ENCODE measurements at places on chromosomes 3 and 15.

DNA sequence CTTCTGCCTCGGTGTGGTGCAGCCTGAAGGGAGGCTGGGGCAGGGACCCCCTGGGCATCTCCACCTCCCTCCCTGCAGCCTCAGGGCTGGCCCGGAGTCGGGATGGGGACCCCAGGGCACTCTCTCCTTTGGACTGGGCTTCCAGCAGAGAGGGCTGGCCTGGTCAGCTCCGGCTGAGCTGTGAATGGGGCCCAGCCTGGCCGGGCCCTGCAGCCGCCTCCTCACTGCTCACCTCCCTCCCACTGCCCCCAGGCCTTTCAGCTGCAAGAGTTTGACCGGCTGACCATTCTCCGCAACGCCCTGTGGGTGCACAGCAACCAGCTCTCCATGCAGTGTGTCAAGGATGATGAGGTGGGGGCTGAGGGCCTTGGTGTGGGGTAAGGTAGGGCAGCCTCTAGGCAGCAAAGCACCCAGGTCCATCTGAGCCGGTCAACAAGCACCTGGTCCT is 36.0 kb downstream of the PSTPIP1 start:
- no peak for DNase-seq

DNA sequence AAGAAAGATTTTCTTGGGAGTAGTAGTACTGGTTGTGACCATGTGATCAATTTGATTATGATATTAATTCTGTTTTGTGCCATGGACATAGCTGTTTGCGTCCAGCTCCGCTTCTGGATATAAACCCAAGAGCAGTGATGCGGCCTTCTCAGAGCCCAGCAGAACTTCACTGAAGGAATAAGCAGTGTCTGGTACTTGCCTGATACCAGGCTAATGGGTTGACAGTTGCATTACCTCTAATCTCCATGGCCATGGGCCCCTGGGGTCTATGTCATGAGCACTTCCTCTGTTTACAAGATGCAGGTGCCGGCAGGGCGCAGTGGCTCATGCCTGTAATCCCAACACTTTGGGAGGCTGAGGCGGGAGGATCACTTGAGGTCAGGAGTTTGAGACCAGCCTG is 36.3 kb upstream of the RAB6B start:
- DNase-seq: no peak

DNA sequence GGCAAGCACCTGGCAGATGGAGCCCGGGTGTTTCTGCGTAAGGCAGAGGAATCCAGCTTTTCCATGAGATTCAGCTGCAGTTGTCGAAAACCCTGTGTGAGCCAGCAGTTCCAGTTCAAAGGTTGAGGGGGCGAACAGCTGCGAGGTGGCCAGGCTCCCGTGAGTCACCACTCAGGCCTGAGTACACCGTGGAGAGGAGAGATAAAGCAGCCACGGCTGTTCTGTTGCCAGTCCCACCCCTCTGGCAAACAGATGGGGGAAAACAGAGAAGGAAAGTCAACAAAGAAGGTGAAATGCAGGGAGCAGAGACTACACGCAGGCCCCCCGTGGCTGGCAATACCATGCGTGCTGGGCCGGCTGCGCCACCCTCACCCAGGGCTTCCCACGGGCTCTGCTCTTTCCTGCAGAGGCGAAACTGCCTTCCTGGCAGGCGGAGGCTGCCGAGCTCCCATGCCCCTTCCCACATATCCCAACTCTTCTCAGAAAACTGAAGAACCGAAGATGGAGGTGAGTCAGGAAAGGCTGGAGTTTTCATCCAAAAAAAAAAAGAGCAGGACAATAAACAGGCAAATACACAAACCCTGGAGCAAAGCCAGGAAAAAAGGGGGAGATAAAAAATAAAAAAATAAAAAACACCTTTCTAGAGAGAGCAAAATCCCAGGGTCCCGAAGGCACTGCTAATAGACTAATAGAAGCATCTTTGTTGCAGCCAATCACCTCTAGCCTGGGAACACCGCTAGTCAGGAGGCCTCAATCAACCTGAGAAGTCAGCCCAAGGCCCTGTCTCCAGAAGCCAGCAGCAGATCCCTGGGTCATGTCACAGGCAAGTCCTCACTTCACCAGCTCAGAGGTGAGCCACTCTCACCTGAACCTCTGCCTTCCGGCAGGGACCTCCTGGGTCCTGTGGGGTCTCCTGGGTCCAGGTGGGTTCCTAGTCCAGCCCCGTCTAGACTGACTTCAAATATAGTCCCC is 37.7 kb downstream of the FAM174B start:
- no peak for DNase-seq

- no peak for DNase-seq
Observed at GRCh38 chr3:153970741-153971347, 150.3 kb upstream of the ARHGEF26 start.

DNA sequence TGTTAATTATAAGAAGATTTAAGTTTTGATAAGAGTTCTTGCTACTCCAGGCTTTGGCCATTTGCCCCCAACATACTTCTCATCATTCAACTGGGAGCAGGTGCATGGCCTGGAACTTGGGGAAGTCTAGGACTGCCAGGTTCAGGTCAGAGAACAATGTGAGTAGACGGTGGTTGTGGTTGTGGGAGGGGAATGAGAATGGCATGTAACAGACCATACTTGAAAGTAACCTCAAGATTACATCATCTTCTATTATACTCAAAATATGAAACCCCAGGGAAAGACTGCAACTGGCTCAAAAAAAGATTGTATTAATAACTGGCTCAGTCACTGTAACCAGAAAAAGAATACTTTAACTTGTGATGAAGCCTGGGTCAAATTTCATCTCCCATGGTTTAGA is 364.9 kb upstream of the DPPA4 start:
- DNase-seq: no peak

DNA sequence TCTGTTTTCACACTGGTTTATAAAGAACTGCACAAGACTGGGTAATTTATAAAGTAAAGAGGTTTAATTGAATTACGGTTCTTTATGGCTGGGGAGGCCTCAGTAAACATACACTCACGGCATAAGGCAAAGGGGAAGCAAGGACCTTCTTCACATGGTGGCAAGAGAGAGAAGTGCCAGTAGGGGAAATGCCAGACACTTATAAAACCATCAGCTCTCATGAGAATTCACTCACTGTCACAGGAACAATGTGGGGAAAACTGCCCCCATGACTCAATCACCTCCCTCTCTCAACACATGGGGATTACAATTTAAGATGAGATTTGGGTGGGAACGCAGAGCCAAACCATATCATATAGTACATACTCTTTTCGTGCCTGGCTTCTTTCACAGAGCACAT is 42.4 kb downstream of the MAP2K1 start:
- no peak for DNase-seq

GRCh38 chr3:15633159-15633558 is 31.6 kb downstream of the BTD start:
- no peak for DNase-seq

DNA sequence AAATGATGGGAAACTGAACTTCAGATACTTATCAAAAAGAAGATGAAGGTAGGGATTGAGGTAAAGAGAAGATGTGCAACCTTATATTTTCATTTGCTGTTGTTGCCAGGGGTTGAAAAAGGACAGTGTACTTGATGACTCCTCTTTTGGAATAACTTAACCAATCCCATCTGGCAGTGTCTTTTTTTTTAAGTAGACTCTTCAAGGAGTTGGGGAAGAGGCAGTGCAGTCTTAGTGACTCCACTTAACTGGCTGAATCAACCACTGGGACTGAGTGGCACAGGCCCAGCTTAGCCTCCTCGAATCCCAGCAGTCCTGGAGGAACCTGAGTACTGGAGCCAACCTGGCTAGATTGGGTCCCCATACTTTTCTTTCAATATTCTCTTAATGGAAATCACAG is 27.3 kb upstream of the FILIP1L start:
- DNase-seq: no peak

DNA sequence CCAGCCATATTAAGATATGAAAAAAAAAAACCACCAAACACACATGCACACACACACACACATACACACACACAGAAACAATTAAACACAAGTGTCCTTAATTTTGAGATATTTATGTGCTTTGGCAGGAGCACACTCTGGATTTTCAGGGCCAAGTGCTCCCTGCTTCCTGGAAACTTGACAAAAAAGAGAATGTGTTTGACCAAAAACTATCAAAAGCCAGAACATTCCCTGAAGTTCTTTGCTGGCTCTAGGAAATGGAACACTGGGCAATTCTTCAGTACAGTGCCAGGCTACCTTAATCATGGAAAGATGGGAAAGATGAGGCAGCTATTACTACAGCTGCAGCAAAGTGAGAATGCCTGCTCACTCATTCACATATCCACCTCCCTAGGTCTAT is 44.6 kb downstream of the P3H2 start:
- DNase-seq: no peak

DNA sequence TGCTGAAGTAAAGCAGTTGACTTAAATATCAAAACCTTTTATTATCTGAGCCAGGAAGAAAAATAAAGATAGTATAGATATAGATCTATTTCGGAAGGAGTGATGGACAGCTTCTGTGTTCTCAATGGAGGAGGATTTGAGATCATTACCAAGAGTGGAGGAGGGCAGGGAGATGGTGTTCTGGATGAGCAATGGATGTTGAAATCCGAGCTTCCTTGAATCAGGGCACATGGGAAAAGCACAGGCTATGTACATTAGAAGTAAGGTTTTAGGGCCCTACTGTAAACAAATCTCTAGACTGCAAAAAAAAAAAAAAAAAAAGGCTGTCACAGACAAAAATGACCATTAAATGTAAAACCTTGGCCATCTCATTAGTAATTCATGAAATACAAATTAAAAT is 43.2 kb downstream of the GTPBP8 start:
- no peak for DNase-seq

DNA sequence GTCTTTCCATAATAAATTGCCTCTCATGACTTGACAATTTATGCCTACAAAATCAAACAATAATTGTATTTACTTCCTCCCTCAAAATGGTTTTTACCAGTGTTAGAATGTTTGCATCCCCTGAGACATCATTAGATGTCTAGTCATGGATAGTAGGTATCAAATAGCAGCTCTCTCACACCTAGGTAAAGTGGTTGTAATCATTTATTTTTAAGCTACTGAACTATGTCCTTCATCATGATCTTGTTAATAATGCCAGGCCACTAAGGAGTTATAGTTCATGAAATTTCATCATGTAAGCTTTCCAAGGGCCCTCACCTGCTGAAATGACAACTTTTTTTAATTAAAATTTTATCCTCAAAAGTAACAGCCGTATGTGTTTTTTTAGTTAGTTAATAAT is 134.1 kb downstream of the ARPP21 start:
- DNase-seq: no peak

GRCh38 chr3:43328653-43329052 is 42.3 kb downstream of the SNRK start:
- no peak for DNase-seq

GRCh38 chr15:64315216-64315615 is 40.8 kb downstream of the CSNK1G1 start:
- no peak for DNase-seq

- no peak for DNase-seq
Observed at GRCh38 chr3:58296843-58297242, 9.2 kb upstream of the RPP14 start.

GRCh38 chr3:94887065-94887464 is 824.2 kb downstream of the NSUN3 start:
- DNase-seq: no peak

GRCh38 chr3:135243616-135244015 is 448.6 kb downstream of the EPHB1 start:
- no peak for DNase-seq

- DNase-seq: no peak
Observed at GRCh38 chr3:88385090-88385489, 235.3 kb downstream of the C3orf38 start.

DNA sequence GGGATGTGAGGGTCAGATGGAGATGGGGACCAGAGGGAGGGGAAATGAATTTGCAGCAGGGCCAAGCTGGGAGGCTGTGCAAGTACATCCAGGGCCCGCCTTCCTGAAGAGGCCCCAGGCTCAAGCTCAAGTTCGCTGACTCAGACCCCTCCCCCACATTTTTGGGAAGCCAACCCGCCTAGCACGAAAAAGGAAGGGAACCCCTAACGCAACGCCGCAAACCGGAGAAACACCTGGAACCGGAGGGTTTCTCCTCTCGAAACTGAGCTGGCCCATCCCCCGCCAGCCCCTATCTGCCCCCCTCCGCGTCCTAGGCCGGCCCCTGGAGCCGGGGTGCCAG is 624 bp downstream of the AP3B2 start:
- DNase-seq: no peak
